DMS 273 treated with DMSO at 0.1 percent for 48 hours (cell line): ENCODE measurements at places on chromosomes 13 and 19.

- no peak for DNase-seq
These were observed 28.0 kb downstream of the CHST8 start for GRCh38 chr19:33649627-33650305.

DNA sequence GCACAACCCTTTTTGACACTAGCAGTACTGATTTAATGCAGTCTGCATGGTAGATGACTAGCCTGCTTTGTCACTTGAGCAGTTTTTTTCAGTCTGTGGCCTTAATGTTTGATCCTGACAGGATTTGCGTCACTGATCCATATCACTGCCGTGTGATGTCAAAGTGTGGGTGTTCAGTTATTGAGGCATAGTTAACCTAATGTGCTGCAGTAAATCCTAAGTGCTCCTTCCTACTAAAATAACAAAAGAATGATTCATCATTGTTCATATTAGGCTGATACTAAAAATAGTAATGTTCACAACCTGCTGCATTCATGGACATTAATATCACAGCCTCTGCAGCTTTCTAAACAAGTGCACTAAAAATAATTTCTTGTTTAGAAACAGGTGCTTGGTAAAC, 121.9 kb upstream of the MLNR start:
- DNase-seq: no peak

DNA sequence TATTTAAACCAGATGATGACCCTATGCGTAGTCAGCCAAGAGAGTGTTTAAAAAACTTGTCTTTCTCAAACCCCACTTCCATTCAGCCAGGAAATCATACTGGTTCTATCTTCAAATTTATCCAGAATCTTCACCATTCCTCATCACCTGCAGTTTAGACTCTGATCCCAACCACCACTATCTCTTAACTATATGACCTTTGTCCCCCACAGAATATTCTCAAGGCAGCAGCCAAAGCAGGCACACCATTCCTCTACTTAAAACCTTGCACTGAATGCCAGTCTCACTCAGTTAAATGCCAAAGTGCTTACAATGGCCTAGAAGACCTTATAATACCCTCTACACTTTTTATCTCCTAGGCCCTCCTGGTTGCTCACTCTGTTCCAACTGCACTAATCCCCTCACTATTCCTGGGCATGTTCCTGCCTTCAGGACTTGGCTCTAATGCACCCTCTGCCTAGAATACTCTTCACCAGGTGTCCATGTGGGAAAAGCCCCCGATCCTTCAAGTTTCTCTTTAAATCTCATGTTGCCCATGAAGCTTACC, 10.1 kb downstream of the SUCLA2 start:
- no peak for DNase-seq

DNA sequence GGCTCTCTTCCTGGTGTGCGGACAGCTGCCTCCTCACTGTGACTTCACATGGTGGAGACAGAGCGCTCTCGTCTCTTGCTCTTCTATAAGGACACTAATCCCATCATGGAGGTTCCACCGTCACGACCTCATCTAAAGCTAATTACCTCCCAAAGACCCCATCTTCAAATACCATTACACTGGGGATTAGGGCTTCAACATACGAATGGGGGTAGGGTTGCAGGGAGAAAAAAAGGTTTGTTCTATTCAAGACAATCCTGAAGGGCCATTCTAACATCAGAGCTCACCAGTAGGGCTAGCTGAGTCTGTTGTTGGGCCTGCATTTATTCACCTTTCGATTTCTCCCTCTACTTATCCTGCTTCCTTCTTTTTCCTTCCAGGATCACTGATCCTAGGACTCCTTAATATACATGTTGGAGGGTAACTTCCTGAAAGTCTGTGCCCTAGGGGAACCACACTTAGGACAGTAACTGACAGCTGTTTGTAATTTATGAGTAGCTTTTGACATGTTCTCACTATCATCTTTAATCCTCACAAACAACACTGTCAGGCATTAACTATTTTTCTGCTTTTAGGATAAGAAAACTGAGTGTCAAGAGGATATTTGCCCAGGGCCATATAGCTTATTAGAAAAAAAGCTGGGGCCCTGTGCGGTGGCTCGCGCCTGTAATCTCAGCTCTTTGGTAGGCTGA, 18.8 kb upstream of the GTF2F2 start:
- DNase-seq: no peak

DNA sequence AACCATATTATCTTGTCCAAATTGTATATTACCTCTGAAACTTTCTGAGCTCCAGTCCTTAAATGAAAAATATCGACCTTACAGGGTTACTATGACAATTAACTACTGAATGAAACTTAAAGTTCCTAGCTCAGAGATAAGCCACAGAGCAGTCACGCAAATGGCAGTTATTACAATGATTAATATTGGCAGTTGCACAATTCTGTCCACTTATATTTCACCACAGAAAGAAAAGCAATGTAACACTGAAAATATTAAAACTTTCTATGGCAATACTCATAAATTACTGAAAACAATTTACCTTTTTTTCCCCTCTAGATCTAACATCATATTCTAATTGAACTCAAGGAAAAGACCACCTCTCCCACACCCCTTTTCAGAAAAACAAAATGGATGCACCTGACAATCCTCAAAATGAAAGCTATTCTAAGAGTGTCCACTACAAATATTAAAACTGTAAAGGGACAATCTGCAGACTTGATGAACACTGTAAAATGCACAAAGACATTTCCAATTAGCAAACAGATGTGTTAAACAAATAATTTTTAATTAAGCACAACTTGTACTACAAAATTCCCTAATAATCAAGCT, 14.6 kb downstream of the LNX2 start:
- no peak for DNase-seq

DNA sequence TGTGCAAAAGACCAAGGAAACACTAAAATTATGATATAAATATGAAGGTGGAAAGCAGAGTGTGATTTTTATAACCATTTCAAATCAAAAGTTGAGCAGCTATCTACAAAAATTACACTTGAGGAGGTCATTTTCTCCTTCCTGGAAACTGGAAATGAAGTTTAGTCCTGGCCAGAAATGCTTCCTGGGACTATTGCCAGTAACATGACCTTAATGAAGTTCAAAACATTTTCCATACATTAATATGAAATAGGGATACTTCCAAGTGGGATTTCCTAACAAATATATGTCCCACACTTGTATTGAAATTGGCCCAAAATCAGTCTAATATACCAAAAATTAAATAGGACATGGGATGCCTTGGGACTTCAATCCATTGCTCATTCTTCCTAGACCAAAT, 1556.8 kb upstream of the MIR17HG start:
- no peak for DNase-seq

DNA sequence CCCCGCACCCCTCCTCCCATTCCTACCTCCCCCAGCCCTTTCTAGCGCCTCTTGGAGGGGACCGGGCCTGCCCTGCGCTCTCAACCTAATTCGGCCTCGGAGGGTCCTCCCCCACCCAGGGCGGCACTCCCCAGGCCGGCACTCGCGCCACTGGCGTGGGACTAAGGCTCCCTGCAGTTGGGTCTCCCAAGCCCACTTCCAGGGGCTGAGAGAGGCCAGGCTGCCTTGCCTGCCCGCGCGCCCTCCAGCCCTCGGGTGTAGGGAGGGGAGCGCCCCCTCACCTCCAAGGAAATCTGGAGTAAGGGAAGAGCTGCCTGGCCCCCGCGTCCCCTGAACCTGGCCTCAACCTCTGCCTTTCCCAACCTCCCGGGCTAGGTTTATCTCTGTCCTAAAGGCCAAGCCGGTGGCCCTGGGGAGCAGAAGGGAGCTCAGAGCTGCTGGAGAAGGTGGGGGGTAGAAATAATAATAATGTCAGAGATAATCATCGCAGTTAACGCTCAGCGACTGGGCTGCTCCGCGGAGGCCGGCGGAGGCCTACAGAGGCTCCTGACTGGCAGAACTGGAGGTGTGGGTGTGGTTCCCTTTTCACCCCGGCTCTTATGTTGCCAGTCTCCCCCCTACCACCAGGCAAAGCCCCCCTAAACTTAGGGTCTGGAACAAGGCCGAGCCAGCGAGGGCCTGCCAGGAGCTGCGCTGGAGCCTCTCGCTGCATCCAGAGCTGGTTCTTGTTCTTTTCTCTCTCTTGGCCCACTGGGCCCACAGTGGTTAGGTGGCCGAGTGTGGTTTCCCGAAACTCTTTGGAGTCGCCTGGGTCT, 9.6 kb downstream of the ZIC2 start:
- no peak for DNase-seq

- DNase-seq: no peak
These were observed 24.8 kb downstream of the WBP4 start for GRCh38 chr13:41085961-41086585.

DNA sequence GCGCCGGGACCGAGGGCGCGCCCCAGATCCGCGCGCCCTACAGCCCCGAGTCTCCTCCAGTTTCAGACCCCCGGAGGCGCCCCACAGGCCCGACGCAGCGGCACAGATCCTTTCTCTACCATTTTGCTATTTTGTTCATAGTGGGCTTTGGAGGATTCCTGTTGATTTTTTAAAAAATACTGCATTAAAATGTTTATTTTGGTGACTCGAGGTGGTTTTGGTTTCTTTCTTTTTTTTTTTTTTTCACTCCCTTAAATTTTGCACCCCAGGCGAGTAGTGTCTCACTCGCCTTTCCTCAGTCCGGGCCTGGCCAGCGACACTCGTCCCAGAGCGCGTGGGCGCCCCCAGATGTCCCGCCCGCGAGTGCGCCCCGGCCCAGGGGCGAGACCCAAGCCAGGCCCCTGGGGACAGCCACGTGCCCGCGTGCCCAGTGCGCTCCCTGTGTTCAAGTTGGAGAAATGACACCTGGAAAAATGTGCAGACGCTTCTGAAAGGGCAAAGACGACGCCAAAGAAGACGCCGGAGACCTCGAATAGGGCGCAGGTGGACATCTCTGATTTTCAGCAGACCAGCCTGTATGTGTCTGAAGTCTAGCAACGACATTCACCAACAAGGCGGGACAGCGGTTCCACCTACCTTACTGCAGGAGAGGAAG, 471 bp upstream of the INSR start:
- DNase-seq: peak; percentile 12

GRCh38 chr19:46063201-46063600, 22.4 kb upstream of the IGFL4 start:
- DNase-seq: no peak

GRCh38 chr13:110976785-110977184, 61.9 kb upstream of the ANKRD10 start:
- no peak for DNase-seq
